ENCODE measurements at places on chromosomes 16 and 17. TPM values are rescaled to one million over a fixed set of nuclear protein-coding genes. Genes with fewer than 3 reads are reported as not detected.

Gene TBC1D3I
- polyA plus RNA-seq = not detected

Gene PRAC1
- not detected for polyA plus RNA-seq

- DNase-seq = no peak
Measured at GRCh38 chr16:53944025-53944424, 240.1 kb downstream of the FTO start.

- DNase-seq = no peak
Measured at GRCh38 chr16:65222049-65222448, 100.2 kb upstream of the CDH11 start.

Data from naive thymus-derived CD4-positive, alpha-beta T cell (primary cell).